ENCODE measurements at places on chromosomes 2 and 18.

GRCh38 chr2:217258170-217258569, 398.3 kb upstream of the TNP1 start:
- no peak for DNase-seq

GRCh38 chr2:23925702-23926289, 1.1 kb downstream of the ATAD2B start:
- DNase-seq = peak; percentile 92

DNA sequence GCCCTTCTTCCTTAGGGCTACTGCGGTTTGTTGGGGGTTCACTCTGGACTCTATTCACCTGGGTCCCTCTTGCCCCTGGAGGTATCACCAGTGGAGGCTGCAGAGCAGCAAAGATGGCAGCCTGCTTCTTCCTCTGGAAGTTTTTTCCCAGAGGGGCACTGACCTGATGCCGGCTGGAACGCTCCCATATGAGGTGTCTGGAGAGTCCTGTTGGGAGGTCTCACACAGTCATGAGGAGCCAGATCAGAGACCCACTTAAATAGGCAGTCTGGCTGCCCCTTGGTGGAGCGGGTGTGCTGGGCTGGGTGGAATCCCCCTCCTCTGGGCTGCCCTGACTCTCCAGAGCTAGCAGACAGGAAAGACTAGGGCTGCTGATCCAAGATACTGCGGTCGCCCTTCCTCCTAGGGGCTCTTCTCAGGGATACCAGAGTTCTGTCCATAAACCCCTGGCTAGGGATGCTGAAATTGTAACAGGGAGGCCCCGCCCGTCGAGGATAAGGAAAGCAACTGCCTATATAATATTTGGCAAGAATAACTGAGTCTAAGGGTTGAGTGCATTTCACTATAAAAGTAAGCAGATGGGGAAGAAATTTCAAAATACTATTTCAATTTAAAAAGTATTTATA, 140.7 kb downstream of the NOL4 start:
- no peak for DNase-seq

- no peak for DNase-seq
Measured at GRCh38 chr2:109560265-109560664, 53.5 kb downstream of the SEPTIN10 start.

- no peak for DNase-seq
Measured at GRCh38 chr2:150538651-150539201, 51.3 kb upstream of the RND3 start.

DNA sequence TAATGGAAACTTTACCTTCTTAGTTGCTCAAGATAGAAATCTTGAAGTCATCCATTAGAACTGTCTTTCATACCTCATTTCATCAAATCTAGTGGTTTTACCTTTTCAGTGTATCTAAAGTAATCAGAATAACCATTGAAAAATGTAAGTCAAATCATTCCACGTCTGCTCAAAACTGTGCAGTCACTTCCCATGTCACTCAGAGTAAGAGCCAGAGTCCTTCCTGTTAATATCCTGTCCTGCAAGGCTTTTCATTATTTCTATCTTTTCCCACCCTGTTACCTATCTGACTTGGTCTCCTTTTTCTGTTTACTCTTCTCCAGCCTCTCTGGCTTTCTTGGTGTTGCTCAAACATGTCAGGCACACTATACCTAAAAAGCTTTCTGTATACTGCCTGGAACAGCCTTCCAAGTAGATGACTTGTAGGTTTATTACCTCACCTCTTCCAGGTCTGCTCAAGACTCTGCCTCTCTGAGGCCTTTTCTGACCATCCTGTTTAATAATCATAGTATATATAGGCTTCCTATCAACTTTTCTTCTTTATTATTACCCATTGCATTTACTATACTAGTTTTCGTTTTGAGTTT, 3.4 kb downstream of the C2orf69 start:
- no peak for DNase-seq

DNA sequence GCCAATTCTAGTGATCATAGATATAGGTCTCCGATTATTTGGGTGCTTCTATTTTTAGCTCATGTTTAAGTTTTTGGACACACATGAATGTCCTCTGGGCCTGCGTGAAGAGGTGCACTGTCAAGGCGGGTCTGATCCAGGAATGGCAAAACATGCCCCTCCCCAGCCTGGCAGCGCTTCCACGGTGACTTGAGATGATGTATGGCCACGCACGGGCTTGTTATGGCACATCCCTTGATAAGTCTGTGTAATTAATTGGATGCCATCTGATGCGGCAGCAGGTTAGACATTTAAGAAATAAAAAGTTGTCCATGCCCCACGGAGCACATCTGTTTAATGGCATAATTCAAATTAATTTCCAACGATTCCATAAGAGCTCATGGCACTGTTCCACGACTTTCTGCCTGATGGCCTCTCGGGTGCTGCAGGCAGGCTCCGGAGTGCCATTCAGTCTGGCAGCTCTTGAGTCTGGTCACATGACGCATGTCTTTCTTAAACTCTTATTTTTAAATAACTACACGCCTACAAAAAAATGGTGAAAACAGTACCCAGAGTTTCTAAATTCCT, 151.4 kb downstream of the ACKR3 start:
- DNase-seq = no peak

GRCh38 chr2:46114996-46115395, 182.2 kb upstream of the EPAS1 start:
- DNase-seq = no peak

- DNase-seq = no peak
Measured at GRCh38 chr18:10421859-10422258, 32.6 kb upstream of the APCDD1 start.

DNA sequence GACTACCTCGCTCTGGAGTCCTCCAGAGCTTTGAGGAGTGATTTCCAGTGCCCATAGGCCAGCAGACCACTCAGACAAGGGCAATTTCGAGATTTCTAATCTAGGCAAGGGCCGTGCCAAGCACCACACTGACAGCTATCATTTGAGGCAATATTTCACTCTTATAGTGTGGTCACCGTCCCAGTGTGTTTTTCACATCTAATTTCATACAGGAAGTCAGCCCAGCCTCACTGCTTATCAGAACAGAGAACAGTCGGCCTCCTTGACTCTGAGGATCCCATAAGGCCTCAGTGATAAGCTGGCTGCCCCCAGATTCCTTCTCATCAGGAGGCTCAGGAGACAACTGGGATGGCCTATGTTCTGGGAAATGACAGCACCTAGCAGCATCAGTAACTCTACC, 581 bp downstream of the CAPN14 start:
- DNase-seq = no peak

DNA sequence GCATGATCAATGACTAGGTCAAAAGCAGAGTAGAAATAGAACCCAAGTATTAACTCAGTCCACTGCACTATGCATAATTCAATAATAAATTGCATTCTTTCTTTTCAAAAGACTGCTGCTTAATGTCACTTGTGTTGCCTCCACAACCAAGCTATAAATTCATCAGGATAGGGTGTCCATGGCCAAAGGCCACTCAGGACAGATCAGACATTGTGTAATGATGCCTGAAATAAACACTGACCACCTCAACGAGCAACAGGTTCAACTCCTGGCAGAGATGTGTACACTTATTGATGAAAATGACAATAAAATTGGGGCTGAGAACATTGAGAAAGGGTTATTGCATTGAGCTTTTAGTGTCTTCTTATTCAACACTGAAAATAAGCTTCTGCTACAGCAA, 194.5 kb upstream of the SPOPL start:
- no peak for DNase-seq

- peak; percentile 29 for DNase-seq
Measured at GRCh38 chr2:168345601-168346000, 98.2 kb upstream of the STK39 start.

- DNase-seq = no peak
Measured at GRCh38 chr2:98461498-98462049, 16.9 kb downstream of the INPP4A start.

- DNase-seq = no peak
Measured at GRCh38 chr2:68391869-68392268, 26.8 kb downstream of the PLEK start.

DNA sequence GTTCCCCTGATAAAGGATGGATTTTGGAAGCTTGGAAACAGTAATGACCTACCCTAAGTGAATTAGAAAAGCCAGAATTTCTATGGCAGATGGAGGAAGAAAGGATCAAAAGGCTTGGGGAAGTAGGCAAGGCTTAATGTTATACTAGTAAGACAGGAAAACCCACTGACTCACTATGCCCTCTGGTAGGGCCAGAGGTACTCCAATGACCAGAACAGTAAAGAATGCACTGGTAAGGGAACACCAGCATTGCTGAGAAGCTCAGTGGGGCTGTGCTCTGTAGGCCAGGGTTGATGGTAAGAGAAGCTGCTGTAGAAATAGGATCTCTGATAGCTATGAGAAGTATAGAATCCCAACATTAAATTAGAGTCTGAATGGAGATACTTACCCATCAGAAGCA, 126.4 kb downstream of the GFPT1 start:
- DNase-seq = peak; percentile 17

DNA sequence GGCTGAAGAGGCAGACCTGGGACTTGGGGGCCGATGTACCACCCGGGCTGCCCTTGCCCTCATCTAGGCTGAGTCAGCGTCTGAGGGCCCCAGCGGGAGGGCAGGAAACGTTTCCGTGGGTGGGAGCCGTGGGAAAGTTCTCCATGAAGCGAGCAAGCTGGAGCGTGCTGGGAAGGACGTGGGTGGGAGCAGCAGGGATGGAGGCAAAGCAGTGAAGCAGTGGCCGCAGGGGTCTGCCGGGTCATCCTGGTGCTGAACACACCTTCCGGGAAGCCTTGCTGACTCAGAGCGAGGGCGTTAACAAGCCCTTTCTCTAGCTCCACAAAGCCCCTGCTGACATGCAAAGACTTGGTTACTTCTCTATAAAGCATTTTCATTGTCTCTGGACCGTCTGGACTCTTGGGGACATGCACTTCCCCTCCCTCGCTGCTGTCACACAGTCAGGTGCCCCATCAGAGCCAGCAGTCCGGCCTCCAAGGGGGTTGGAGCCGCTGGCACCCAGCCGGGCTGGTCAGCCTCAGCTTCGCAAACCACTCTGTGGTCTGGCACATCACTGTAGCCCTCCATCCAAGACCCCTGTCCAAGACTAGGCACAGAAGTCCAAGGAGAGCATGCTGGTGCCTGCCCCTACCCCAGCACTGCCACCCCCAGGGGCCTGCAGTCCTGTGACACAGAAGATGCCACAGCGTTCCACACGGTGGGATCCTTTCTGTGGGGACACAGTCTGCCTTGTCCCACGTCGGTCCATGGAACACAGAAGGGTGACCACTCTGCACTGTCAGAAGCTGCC, 115.1 kb upstream of the GPC1 start:
- peak; percentile 17 for DNase-seq

DNA sequence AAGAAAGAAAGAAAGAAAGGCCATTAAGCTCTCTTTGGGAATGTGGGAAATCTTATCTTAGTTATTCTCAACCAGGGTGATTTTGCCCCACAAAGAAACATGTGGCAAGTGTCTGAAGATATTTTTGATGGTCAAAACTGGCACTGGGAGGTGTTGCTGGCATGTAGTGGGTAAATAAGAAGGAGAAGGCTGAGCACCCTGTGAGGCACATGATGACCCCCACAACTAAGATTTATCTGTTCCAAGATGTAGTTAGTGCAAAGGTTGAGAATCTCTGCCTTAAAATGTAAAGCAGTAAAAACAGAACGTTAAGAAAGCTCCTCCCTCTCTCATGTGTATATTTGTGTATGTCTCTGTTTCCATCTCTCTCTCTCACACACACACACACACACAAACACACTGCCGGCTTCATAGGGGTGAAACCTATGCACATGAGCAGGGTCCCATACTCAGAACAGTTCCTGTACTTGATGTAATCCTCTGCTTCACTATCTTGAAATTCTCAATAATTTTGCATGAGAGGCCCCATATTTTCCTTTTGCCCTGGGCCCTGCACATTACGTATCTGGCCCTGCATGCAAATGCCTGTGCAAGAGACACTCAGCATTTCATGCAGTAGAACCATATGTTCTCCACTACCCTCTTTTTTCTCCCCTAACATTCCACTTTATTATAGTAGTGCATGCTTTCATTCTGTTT, 94.3 kb downstream of the MREG start:
- no peak for DNase-seq

DNA sequence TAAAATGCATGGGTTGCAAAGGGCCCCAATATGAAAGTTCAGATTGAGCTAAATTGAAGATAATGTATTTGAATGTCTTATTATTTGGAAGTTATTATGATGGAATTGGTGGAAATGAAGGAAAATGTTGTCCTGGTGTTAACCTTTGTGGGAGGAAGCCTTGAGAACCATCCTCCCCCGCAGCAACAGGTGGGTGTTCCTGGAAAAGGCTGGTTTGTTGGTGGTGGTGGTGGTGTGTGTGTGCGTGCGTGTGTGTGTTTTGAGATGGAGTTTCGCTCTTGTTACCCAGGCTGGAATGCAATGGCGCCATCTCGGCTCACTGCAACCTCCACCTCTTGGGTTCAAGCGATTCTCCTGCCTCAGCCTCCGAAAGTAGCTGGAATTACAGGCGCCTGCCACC, 36.2 kb downstream of the CHRNA1 start:
- no peak for DNase-seq

GRCh38 chr2:29123617-29124349, 8.6 kb downstream of the CLIP4 start:
- no peak for DNase-seq

DNA sequence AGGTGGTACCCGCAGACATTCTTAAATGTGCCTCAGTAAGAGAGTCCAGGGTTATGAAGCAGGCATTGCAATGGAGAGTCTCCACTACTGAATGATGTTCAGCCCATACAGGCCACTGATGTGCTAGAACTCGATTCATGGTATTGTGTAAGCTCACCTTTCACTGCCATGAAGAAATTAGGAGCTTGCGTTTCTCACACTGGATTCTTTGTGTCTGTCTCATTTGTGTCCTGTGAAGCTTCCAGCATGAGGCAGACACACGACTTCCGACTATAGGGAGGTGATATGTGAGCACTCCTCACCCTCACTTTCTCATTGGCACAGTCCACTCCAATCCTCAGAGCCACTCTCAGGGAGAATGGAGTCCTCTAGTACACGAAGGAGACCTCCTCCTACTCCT, 677.4 kb upstream of the RAB6C start:
- DNase-seq = no peak

DNA sequence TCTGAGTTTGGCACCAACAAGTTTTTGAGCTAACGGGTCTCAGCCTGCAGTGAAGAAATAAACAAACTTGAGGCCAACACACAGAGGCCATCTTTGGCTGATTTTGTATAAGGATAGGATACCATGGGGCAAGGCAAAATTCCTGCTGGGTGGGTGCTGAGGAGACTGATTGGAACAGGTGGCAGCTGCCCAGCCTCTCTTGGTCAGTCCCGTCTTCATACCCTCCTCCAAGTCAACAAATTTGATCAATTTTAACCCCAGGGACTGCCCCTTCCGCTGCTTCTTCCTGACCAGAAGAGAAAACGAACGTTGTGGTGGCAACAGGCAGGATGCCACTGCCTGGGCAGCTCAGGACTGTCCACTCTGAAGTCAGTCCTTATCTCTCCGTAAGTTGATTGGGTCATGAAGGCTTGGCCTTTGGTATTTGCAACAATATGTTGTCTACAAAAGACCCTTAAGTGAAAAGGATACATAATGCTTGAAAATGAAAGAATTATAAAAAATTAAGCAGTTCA, 139.3 kb downstream of the SPP2 start:
- no peak for DNase-seq

DNA sequence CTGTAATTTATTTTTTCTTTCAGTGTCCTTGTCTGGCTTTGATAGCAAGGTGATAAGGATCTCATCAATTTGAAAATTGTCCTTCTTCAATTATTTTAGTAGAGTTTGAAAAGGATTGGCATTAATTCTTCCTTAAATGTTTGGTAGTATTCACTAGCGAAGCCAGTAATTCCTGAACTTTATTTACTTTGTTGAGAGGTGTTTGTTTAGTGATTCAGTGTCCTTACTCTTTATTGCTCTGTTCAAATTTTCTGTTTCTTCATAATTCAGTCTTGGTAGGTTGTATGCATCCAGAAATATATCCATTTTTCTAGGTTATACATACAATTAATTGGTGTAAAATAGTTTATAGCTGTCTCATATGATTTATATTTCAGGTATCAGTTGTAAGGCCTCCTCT, 676.7 kb upstream of the POU3F3 start:
- DNase-seq = no peak
